PC-3 (cell line): ENCODE measurements at places on chromosomes 6 and 20. TPM values are rescaled to one million over a fixed set of nuclear protein-coding genes. Genes with fewer than 3 reads are reported as not detected.

DNA sequence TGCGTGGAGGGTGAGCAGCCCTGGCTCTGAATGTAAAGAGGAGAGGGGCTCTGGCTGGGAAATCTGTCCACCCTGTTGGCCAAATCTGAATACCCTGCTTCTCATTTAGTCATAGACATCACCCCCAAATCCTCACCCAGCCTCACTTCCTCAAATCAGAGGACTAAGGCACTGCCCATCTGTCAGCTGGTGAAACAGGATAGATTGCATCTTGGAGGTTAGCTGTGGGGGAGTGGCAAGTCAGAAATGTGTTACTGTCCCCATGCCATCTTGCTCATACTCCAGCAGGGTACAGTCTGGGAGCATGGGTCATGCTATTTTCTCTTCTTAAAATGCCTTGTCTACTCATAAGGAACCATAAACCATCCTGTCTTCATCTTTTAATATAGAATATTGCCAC is 9.5 kb upstream of the DTNBP1 start:
- no peak overlapping the region for H3K27ac ChIP-seq
- no peaks in the 10 kb centered on the region for H3K4me1 ChIP-seq
- H3K27me3 ChIP-seq = peaks cover 79% of the 10 kb centered on the region
- DNase-seq = peak; percentile 7
- H3K36me3 ChIP-seq = no peaks in the 10 kb centered on the region

- H3K4me3 ChIP-seq = no peak overlapping the region
- peaks cover 61% of the 10 kb centered on the region for H3K4me1 ChIP-seq
- DNase-seq = peak; percentile 85
- peak overlapping the region; percentile 89 for H3K27ac ChIP-seq
- no peaks in the 10 kb centered on the region for H3K27me3 ChIP-seq
- H3K36me3 ChIP-seq = no peaks in the 10 kb centered on the region
Observed at GRCh38 chr6:51028276-51028675, 209.6 kb downstream of the TFAP2B start.

DNA sequence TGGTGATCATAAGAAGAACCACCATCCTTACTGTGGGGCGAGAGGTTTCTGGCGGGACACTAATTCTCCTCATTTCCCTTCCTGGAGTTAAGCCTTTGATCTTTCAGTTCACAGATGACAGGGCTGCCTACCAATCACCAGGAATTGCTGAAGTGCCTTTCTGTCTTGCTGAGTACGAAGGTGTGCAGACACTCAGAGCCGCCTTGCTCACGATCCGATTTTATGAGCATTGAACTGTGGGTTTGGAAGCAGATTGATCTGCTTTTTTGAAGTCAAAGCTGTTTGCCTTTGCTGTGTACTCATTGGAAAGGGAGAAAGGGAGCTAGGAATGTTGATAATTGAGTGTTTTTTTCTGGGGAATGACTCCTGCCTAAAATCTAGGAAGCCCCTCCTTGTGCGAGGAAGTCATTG is 129.1 kb upstream of the SALL4 start:
- no peaks in the 10 kb centered on the region for H3K27me3 ChIP-seq
- no peak for DNase-seq
- H3K36me3 ChIP-seq = no peaks in the 10 kb centered on the region
- H3K4me1 ChIP-seq = peaks cover 31% of the 10 kb centered on the region

DNA sequence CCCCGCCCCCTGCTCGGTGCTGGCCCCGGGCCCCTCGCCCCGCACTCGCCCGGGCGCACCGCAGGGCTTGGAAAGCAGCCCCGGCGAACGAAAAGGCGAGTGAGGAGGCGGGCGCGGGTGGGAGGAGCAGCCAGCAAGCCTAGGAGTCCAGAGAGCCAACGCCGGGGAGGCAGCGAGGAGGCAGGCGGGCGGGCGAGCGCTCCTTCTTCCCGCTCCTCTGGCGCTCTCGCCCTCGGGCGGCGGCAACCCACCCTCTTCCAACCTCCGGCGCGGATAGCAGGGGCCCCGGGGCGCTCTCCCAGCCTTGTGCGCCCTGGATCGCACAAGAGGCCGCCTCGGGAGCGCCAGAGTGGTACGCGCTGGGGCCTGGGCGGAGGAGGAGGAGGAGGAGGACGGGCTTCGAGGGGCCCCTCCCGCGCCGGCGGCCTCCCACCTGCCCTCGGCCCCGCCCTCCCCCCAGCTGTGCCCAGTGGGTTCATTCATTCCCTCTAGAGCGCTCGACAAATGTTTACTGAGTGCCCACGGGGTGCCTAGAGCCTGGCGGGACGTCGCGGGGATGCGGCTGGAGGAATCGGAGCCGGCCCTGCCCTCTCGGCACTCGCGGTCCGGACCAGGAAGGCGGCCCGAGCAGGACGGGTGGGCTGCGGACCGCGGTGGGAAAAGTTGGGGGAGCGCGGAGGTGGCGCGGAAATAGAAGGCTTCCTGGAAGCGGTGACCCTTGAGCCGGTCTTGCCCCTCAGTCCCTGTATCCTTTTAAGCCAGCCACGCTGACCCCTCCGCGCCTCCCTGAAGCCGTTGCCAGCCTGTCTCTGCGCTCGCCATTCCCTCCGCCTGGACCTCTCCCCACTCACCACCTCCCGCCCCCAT is at the start of gene BMP7:
Gene BMP7 (minus strand): TSS at position 351 of the 867 bp plus-strand sequence. CDS start 519 bp downstream, outside the sequence.
- no peak within 1 kb of the TSS for H3K27ac ChIP-seq
- DNase-seq = no peak
- H3K4me3 ChIP-seq = no peak within 1 kb of the TSS
- H3K36me3 ChIP-seq = no peaks in the 10 kb centered on the region

The PAK5 gene
- not detected in 2 replicates for total RNA-seq

The PPP1R10 gene
- total RNA-seq = 44.2 and 44.5 TPM in 2 replicates

The TRIM10 gene
- total RNA-seq = not detected in 2 replicates
